ENCODE measurements at places on chromosomes 7 and 10.

DNA sequence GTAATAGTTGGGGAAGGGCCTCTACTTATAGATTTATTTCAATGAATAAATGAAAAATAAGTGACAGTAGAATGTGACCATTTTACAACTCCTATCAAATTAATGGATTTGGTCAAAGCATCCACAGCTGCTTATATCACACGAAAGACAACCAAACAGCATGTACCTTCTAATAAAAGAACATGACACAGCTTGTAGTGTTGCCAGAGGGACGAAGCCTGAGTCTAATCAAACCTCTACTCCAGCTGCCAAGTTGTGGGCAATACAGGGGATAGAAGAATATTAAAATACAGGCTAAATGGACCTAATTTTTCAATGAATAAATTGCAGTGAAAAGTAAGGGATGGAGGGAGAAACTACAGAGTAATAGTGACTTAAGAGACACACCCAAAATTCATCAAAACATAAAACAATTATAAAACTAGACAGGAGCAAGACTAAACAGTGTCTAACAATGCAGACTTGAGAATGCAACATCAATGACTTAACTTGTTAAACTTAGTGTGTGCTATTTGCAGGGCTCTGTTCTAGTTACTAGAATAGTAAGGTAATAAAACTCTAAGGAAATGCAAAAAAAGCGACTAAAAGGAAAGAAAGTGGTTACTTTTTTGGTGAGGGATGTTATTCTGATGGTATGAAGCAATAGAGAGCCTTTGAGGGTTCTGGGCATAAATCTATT is 853.8 kb downstream of the GRM8 start:
- DNase-seq: no peak

DNA sequence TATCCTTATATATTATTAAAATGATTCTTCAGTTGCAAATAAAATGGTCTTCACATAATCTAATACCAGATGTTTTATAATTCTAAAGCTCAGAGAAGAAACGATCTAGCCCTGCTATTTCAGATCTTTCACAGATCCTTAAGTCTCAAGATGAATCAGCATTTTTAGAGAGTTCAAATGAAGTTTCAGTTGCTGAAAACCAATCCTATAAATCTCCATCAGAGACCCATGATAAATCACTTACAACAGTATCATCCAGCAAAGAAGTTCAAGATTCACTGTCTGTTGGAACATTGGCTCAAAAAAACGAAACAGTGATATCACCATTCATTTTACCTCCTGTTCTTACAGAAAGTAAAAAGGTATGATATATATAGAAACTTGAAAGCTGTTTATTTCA is 137.0 kb downstream of the CCDC7 start:
- no peak for DNase-seq

- no peak for DNase-seq
Measured at GRCh38 chr7:63008366-63008765, 990.3 kb upstream of the ZNF722 start.

DNA sequence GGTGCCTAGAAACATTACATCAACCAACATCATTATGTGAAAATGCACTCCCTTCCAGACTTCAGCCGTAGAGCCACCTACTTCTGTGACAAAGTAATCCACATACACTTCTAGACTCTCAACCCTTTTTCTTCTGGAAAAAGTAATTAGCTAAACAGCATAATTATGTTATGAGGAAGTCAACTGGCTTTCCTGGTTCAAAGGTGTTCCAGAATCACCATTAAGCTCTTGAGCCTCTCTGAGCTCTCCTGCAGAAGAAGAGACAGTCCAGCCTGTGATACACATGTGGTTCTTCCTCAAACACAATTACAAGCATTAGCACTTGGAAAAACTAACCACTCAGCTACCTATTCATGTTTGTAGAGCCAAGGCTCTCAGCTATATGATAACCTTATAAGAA is 52.5 kb downstream of the TNS3 start:
- no peak for DNase-seq

DNA sequence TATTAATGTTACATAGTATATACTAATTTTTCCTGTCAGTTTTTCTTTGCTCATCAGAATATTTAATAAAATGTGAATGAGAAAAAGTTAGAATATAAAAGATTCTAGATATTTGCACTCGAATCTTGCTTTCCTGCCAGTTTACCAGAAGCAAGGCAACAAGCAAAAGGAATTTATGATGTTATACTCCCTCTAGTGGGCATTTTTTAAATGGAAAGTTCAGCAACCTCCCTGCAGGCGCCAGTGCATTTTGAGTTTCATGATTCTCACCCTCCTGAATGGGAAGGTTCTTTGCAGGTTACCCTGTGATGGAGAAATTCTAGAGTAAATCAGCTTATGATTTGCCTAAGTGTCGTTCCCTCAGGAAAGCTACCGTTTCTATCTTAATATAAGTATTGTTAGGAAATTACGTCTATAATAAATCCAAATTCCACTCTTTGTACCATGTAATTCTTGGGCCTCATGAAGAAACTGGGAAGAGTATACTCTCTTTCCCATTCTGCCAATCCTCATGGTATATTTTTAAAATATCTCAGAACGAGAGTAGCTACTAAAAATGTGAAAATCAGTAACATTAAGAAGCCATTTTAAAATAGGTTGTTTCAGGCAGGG is 350.0 kb downstream of the CRPPA start:
- peak; percentile 71 for DNase-seq

DNA sequence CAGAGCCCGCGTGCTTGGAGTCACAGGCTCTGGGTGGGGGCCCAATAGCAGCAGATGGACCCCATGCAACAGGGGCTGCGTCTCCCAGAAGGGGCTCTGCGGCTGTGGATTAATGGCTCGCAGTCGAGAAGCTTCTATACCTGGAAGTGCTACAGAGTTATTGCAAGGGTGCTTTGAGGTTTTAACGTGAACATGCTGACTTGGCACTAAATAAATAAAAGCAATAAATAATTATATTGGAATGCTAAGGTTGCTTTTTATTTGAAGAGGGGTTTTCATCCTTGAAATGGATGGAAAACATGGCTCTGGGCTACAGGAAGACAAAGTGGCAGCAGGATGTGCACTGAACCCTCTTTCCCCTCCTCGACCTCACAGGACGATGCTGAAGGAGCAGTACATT is 122.4 kb downstream of the PAXIP1 start:
- no peak for DNase-seq

- no peak for DNase-seq
Measured at GRCh38 chr10:32927750-32928149, 30.3 kb downstream of the ITGB1 start.

- peak; percentile 47 for DNase-seq
Measured at GRCh38 chr10:77490534-77491314, 146.9 kb downstream of the KCNMA1 start.

- DNase-seq: no peak
Measured at GRCh38 chr7:115037128-115037802, 115.4 kb downstream of the MDFIC start.

DNA sequence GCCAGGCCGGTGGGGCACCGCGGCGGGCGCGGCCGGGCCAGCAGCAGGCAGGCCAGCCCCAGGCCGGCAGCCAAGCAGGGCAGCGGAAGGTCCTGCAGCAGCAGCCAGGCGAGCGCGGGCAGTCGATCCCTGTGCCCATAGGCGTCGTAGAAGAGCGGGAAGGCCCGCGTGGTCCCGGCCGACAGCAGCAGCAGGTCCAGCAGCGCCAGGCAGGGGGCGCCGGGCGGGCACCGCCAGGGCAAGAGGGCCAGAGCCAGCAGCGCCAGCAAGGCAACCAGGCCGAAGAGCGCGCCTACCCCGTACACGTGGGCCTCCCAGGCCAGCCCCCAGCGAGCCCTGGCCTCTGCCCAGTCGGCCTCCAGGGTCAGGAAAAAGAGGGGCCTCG is 8.4 kb upstream of the RBM28 start:
- peak; percentile 52 for DNase-seq

DNA sequence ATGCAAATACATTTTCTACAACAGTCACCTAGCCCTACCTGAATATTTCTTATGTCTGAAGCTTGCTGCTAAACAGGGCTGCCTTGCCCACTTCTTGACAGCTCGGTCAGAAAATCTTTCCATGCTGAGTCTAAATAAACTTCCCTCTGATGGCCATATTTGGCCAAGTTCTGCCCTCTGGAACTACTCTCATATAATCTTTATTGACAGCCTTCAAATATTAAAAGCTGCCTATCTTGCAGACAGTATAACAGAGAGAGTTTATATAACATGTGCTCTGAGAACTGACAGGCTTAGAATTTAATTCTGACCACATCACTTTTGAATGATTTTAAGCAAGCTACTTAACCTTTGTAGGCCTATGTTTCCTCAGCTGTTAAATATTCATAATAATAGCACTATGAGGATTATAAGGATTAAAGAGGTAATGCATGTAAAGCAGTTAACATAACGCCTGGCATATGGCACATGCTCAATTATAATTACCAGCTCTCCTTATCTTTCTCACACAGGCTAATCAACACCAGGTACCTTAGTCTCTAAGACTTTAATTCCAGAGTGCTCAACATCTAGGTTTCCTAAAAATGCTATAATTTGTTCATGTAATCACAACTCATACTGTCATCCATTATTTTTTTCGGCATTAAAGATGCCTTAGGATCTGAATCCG is 334.1 kb downstream of the HPSE2 start:
- no peak for DNase-seq

GRCh38 chr7:158236400-158236799 is 351.2 kb downstream of the PTPRN2 start:
- DNase-seq: no peak

DNA sequence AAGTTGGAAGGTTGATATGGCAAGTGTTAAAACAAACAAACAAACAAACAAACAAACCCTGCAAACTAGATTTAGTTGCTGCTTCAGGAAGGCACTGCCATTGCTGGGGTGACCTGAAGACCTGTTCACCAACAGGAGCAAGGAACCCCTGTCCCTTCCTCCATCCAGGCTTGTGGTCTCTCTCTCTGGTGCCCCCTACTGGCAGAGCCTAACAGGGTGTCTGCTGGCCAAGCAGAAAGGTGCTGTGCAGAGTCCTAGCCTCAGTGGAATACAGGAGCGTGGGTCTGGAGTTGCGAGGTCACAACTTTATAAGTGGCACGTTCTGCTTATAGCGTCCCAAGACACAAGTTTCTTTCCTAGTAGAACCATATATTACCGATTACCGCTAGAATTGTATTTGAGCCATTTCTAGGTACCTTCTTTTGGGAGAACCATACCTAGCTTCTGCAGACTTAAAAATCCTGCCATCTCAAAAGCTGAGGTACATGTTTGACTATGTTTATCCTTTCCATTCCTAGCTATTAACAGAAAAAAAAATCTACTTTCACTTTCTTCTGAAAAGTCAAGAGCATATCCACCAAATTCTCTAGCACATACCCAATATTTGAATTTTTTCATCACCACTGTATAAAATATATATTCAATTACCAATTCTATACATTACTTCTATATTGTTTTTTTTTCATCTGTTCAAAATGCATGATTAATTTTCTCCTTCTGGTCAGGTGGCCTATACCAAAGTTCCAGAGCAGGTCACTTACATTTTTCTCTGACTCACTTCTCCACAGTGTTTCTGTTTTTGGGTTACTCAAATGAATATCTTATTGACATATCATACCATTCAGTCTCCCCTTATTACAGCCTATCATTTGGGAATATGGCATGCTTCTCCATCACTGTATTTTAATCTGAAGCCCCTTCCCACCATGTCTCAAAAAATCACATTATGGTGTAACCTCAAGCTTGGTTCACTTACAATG is 29.1 kb upstream of the CALD1 start:
- peak; percentile 67 for DNase-seq

GRCh38 chr10:94439275-94439861 is 37.0 kb downstream of the TBC1D12 start:
- peak; percentile 30 for DNase-seq

GRCh38 chr10:113854761-113855588 is 514 bp downstream of the NHLRC2 start:
- peak; percentile 60 for DNase-seq

DNA sequence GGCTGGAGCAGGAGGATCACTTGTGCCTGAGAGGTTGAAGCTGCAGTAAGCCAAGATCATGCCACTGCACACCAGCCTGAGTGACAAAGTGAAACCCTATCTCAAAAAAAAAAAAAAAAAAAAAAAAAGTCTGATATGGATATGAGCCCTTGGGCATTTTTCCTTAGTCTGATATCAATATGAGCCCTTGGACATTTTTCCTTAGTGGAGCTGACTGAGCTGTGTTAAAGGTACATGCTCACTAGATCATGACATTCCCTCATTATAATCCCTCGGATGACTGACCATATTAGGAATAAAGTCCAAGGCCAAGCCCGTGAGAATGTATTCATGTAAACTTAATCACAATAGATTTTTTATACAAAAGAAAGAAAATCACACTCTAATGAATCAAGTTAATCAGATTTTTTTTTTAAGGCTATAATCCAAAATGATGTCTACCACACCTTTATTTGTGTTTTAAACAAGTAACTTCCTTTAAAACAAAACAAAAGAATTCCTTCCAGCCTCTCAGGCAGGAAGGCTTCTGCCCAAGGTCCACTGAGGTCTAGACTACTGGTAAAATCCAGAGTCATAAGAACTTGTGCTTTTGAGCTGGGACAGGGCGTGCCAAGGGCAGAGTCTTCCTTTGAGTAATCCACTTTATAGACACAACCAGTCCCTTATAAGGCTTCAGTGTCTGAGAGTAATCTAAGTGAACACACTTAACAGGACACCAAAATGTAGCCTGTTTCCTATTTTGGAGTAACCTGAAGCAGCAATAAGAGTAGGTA is 5.5 kb downstream of the PPA1 start:
- no peak for DNase-seq

DNA sequence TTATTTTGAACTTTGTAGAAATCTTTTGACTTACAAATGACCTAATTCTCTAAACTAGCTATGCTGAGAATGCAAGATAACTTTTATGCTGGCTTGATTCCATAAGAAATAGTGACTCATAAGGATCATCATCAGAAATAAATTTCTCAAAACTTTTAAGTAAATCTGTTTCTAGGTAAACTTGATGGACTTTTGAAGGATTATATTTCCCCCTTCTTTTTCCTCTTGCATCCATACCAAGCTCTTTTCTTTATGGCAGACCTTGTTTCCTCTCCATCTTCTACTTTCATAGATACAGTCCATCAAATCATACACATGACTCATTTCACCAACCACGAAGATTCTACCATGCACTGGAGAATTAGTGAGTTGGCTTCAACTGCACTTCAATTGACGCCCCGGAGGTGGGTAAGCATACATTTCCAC is 336.3 kb downstream of the KCNMA1 start:
- DNase-seq: peak; percentile 74

GRCh38 chr7:85638394-85638793 is 451.5 kb upstream of the SEMA3D start:
- DNase-seq: no peak

- peak; percentile 84 for DNase-seq
Measured at GRCh38 chr7:31955021-31955420, 115.2 kb downstream of the PDE1C start.

DNA sequence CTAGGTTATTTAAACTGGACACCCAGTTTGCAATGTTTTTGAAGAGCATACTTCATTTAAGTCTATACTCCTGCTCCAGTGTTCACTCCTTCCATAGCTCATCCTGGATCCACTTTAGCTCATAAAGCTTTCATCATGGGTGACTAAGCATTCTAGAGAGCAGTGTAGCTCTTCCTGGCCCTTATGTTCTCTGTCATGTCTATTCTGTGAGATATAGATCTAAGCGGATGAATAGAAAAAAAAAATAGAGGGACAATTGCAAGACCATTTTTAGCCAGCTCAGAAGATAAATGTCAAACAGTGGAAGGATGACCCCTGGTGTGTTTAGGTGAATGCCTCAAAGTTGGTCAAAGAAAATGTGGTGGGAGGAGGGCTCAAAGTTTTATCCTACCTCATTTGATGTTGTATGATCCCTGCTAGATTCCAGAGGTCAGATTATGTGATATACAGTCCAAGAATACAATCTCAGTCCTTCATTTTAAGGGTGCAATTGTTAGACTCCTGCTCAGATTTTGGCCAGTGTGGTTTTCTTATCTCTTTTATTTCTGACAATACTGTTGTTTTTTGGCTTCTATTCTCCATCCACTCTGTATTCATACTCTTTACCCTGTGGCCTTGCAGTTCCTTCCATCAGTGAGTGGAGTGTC is 7.5 kb upstream of the HECW1 start:
- peak; percentile 23 for DNase-seq

Measured in M059J (cell line).